ENCODE measurements at places on chromosomes 11 and 22.

DNA sequence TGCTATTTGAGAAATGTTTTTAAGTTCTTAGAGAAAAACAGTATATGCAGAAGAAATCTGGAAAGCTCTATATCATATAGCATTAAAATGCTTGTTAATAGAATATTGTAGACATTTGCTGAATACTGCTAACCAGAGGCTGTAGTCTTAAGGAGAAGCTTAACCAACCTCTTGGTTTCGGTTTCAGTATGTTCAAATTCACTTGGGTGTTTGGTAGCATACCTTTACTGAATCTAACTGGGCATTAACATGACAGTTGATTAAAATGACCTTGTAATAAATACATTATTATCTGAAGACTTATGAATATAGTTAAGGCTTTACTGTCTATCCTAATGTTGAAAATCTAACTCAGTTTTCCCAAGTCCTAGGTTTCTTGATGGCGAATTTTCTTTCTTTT is 5.4 kb downstream of the PCF11 start:
- no peak for DNase-seq

- peak; percentile 53 for DNase-seq
Observed at GRCh38 chr11:62560566-62561103, 13.1 kb downstream of the EEF1G start.

GRCh38 chr22:38881464-38881871 is 9.5 kb upstream of the CBX6 start:
- no peak for DNase-seq

DNA sequence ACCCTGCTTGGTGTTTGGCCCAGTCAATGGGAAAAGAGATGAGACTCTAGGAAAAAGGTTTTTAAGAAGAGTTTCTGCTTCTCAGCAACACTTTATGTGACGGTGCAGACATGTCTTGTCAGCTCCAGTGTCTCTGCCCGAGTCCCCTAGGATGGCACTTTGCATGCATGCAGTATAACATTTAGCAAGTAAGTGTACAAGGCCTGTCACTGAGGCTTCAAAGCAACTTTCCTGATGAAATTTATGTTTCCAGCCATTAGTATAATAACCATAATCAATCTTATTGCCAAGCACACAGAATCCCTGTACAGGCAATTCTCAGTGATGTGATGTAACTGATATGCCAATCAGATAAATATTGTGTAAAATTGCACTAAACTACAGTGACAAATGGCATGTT is 248.1 kb upstream of the PLET1 start:
- DNase-seq = no peak

DNA sequence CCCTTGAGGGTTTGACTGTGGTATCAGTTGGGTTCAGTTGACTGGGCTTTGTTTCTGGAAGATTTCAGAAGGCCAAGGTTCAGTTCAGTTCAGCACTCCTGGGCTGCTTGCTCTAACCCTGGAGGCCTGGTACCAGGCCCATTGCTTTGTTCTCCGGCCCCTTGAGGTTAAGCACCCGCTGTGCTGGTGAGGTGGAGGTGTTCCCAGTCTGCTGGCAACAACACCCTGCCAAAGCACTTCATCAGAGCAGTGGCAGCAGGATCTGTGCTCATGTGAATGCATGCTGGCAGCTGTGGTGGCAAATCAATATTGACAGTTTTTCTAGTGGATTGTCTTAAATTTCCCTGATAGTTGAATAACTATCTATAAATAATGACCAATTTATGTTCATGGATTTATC is 3.8 kb upstream of the SCGB1D1 start:
- DNase-seq = peak; percentile 62

- DNase-seq = no peak
Observed at GRCh38 chr11:128859563-128860441, 7.3 kb downstream of the KCNJ1 start.

GRCh38 chr22:49555526-49555925 is 272.1 kb downstream of the BRD1 start:
- no peak for DNase-seq

GRCh38 chr11:130839981-130840666 is 76.2 kb downstream of the SNX19 start:
- DNase-seq = no peak

DNA sequence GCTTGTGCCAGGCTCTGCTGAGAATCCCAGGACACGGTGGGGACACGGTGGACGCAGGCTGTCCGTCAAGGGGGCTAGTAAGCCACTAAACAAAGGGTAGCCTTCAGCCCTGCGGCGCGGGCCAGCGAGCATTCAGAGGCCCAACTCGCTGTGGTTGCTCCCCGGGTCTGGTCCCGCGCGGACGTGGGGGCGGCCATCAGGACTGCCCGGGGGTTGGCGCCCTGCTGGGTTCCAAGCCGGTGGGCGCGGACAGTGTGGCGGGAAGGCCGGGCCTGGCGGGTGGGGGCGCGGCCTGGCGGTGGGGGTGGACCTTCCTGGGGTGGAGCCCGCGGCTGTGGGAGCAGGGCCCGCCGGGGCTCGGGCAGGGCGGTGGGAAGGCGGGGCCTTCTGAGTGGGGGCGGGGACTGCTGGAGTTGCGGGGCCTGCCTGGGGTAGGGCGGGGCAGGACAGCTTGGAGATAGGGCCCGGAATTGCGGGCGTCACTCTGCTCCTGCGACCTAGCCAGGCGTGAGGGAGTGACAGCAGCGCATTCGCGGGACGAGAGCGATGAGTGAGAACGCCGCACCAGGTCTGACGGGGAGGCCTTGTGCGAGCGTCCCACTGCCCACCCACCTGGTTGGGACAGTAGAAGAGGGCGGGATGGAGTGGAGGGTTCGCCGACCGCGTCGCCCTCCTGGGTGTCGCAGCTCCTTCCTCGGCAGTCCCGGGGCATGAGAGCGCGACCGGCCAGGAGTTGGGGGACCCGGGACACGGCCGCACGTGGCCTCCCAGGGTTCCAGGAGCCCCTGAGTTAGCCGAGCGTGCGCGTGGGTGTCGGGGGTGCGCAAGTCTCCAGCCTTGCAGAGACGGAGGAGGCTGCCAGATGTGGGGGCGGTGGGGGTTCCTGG is at the start of gene SERHL2:
TSS of gene SERHL2 (plus strand) at position 482 of the 887 bp plus-strand sequence. CDS start at position 547, 65 bp downstream.
- DNase-seq = no peak

DNA sequence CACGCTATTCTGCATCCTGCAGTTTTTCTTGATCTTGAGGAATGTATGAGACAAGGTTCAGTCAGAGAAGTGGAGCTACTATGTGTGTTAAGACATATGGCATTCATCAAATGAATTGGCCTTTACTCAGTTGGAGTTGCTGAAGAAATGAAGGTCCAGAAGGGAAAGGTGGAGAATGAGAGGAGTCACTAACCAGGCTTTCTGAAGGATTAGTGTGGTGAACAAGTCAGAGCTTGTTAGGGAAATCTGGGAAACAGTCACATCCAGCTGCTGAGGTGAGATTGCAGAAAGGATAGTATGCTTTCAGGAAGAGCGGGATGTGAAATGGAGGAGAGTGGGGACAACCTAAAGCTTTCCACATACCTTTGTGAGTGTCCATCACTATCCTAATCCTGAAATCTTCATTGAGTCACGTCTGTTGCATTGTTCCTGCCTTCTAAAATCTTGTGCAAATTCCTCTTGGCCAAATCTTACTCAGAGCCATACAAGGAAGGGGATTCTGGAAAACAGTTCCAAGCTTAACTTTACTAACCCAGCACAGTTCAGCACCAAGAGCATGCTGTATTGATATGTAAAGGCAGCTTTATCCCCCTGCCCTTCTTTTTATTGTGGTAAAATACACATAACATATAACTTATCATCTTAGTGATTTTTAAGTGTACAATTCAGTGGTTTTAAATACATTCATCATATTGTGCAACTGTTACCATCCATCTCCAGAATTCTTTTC is 11.4 kb upstream of the PITPNB start:
- no peak for DNase-seq

GRCh38 chr11:44608651-44608990 is 43.2 kb downstream of the CD82 start:
- no peak for DNase-seq

GRCh38 chr11:134901542-134901941 is 489.5 kb upstream of the B3GAT1 start:
- DNase-seq = no peak

- DNase-seq = no peak
Observed at GRCh38 chr11:106989078-106989455, 29.2 kb downstream of the GUCY1A2 start.

- peak; percentile 42 for DNase-seq
Observed at GRCh38 chr11:65911682-65912568, 6.9 kb downstream of the C11orf68 start.

GRCh38 chr11:1327064-1327460 is 17.6 kb upstream of the TOLLIP start:
- no peak for DNase-seq

GRCh38 chr22:44351685-44352377 is 39.1 kb upstream of the SHISAL1 start:
- DNase-seq = peak; percentile 51

GRCh38 chr22:41237707-41238569 is 2.8 kb downstream of the CHADL start:
- DNase-seq = no peak

DNA sequence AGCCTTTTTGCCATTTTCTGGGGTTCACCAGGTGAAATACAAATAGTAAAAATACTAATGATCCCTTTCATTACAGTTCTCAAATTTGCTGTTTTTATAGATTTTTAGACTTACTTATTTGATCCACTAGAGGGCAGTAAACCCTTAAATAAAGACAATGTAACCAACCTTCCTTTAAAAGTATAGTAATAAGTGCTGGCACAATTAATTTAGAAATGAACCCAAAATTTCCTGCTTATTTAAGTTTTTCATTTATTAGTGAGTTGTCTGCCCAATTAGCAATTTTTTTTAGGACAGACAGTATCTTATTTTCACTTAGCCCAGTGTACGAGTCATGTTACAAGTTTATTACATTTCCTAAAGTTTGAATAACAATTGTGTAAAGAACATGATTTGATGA is 4.7 kb downstream of the DDIAS start:
- DNase-seq = no peak

- no peak for DNase-seq
Observed at GRCh38 chr11:125494974-125495725, 915 bp downstream of the FEZ1 start.

- DNase-seq = no peak
Observed at GRCh38 chr22:25051983-25052710, 99.6 kb downstream of the KIAA1671 start.

GRCh38 chr22:23204125-23204488 is 23.8 kb downstream of the BCR start:
- no peak for DNase-seq

GRCh38 chr22:26367402-26368245 is 61.4 kb upstream of the ASPHD2 start:
- peak; percentile 19 for DNase-seq

DNA sequence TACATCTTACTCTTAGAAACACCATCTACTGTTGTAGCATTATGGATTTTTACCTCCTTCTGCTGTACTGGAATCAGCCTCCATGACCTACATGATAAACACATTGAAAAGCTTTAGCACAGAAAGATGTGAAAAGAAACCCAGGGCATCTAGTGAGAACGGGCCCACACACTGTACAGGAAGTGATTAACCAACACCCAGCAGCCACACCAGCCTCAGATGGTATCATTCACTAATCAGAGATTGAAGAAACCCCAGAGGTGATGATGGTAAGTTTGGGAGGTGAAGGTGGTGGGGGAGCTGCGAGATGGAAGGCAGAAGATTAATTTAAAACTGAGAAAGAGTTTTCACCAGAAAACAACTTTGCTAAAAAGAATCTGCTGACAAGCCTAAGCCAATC is 46.1 kb downstream of the RASSF10 start:
- DNase-seq = no peak

DNA sequence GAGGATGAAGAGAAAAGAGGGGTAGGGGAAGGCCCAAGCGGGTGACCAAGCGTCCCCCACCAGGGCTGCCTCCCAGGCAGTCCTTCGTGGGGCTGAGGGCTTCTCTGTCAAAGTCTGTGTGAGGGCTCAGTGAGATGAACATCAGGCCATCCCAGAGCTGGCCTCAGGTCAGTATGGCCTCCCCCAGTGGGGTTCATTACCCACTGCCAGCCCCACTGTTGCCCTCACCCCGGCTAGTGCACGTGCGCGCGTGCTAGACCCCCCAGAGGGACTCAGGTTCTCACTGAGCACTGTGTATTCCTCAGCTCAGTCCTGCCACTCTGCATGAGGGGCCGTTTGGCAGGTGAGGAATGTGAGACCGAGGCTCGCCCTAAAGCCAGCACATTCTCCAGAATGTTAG is 3.3 kb downstream of the KDELR3 start:
- DNase-seq = no peak

DNA sequence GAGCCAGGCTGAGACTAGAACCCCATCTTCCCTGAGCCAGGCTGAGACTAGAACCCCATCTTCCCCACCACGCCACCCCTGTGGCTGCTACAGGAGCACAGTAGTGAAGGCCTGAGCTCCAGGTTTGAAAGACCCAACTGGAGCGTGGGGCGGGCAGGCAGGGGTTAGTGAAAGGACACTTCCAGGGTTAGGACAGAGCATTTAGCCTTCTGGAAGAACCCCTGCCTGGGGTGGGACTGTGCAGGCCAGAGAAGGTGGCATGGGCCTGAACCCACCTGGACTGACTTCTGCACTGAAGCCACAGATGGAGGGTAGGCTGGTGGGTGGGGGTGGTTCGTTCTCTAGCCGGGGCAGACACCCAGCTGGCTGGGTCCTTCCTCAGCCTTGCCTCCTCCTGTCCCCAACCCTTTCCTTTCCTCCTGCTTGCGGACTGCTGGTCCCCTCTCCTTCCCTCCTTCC is 24.1 kb downstream of the SUN2 start:
- no peak for DNase-seq

DNA sequence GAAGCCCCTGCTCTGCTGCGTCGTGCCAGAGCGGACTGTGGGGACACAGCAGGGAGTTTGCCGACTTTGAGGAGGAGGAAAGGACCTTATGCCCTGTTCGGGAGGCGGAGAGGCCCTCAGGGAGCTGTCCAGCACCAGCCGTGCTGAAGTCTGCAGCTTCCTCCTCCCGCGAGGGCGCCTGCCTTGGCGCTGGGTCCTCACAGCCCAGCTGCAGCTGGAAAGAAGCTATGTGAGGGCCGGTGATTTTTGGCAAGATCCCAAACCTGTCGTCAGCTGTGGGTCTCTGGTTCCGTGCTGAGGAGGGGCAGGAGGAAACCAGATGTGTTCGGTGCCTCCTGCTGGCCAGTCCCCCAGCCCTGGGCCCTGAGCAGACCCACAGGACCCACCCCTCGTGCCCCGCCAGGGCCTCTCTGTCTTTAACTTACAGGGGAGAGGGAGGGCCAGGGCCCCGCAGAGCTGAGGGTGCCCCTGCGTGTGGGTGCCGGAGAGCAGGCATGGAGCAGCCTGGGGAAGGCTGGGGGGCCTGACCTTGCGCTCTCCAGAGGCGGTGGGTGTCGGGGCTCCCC is 12.0 kb downstream of the BRSK2 start:
- no peak for DNase-seq

GRCh38 chr11:15711311-15711710 is 596.6 kb downstream of the INSC start:
- no peak for DNase-seq

GRCh38 chr11:110479108-110480101 is 49.7 kb downstream of the FDX1 start:
- no peak for DNase-seq

- no peak for DNase-seq
Observed at GRCh38 chr22:49210606-49211005, 617.1 kb downstream of the BRD1 start.
